ENCODE measurements at places on chromosomes 13 and 19. TPM values are rescaled to one million over a fixed set of nuclear protein-coding genes. Genes with fewer than 3 reads are reported as not detected.

DNA sequence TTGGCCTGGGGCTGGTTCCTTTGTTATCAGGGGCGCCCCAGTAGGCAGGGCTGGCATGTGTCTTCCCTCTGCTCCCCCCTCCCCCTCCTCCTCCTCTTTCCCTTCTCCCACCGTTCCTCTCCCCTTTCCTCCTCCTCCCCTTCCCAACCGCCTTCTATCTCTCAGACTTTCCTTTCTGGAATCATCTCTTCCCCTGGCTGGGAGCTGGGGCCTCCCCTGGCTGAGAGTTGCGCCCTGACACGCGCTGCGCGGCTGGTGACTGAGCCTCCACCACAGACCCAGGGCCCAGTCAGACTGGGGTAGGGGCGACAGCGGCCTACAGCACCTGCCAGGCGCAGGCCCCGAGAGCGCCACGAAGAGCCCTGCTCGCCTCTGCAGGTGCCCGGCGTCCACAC is 2.8 kb downstream of the PNMA8B start:
- DNase-seq: peak; percentile 70

DNA sequence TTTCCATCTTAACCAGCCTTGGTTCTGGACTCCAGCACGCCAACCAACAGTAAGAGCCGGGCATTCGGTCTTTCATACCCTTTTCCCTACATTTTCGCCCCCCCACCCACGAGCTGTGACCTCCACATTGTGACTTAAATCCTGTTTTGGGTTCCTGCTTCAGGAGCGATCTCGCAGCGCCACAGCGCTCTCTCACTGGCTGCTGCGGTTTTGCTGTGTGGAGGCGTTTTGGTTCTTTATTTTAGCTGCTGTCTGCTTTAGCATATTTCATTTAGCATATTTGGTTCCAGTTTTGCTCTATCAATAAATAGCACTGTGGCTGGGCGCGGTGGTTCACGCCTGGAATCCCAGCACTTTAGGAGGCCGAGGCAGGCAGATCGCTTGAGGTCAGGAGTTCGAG is 19.5 kb upstream of the SLC39A3 start:
- no peak for DNase-seq

DNA sequence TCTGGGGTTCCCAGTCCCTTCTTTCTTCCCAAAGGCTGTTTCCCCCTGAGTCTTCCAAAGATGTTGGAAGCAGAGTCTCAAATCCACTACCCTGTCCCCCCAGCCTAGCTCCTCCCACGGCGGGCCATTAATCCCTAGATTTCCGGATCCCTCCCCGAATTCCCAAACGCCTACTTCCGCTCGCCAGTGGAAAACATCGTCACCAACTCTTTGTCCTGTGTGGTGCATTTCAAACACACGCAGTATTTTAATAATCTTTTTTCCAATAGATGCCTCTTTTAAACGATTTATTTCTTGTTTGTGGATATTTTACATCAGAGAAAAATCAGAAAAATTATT is 610 bp downstream of the ZNF791 start:
- peak; percentile 95 for DNase-seq

GRCh38 chr13:110067355-110068175 is 239.4 kb downstream of the COL4A1 start:
- DNase-seq: no peak

GRCh38 chr19:9151367-9151766 is 11.2 kb downstream of the ZNF317 start:
- no peak for DNase-seq

DNA sequence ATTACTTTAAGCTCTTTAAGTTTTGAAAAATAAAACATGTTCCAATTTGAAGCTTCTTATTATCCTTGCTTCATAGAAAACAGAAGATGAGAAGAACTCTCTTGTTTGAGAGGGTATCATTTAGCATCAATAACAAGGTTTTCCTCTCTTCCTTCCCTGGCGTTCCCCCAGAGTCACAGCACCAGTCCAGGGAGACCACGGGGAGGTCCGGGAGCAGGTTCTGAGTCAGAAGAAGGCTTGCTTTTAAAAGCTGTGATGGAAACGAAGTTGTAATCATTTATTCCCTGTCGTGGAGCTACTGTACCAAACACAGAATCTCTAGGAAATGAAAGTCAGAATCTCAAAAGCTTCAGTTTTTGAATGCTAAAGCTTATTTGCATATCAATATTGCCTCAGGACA is 174.0 kb upstream of the LSM14A start:
- DNase-seq: no peak

GRCh38 chr19:290372-291005 is 714 bp downstream of the PLPP2 start:
- no peak for DNase-seq

GRCh38 chr13:100440751-100441425 is 147.7 kb downstream of the GGACT start:
- peak; percentile 17 for DNase-seq

DNA sequence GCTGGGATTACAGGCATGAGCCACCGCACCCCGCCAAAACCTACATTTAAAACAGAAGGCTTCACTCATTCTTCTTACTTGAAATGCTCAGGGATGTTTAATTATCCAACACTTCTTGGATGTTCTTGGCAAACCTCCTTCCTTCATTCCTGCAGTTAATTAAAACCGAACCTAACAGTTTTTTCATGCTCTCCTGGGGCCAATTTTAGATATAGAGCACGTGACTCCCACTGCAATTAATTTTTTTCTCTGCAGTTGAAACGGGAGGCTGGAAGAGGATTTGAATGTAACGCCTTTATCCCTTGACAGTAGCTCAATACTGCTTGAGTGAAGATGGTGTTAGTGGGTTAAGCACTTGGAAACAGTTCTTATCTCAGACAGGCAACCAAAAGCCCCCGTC is 4.6 kb upstream of the ACTL9 start:
- DNase-seq: no peak

GRCh38 chr13:39016087-39016486 is 21.8 kb downstream of the PROSER1 start:
- DNase-seq: no peak

Gene SLC44A2
- polyA plus RNA-seq: 152 TPM

- no peak for DNase-seq
These were observed 122.1 kb downstream of the COG6 start for GRCh38 chr13:39777527-39778061.

GRCh38 chr13:25143706-25144105 is 28.4 kb downstream of the AMER2 start:
- DNase-seq: no peak

Gene ZNF416
- 4.1 TPM for polyA plus RNA-seq

- DNase-seq: no peak
These were observed 222.4 kb downstream of the UQCRFS1 start for GRCh38 chr19:28990522-28990921.

DNA sequence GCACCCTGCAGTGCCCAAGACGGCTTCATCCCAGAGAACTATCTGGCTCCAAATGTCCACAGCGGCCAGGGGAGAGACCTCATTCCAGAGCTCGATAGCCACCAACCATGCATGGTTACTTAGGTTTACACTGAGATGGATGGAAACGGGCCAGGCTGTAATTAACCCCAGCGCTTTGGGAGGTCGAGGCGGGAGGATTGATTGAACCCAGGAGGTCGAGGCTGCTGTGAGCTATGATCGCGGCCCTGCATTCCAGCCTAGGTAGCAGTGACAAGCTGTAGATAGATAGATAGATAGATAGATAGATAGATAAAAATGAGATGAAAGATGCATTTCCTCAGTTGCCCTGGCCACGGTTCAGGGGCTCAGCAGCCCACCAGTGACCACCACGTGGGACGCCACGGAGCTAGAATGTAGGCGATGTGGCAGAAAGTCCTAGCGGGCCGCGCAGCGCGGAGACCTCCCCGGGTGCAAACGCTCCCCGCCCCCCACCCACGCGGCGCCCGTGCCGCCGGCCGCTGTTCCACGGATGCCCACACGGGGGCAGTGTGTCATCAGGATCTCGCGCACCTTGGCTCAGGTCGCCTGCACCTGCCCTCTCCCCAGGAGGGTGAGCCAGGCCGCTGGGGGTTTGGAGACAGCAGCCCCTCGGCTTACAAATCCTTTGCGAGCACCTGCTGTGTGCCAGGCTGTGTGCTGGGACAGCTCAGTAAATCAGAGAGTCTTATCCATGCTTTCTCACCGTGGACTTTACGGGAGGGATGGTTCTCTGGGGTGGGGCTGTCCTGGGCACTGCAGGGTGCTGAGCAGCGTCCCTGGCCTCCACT is 13.5 kb upstream of the TLE5 start:
- DNase-seq: no peak

GRCh38 chr19:926323-926588 is 421 bp downstream of the ARID3A start:
- DNase-seq: no peak

DNA sequence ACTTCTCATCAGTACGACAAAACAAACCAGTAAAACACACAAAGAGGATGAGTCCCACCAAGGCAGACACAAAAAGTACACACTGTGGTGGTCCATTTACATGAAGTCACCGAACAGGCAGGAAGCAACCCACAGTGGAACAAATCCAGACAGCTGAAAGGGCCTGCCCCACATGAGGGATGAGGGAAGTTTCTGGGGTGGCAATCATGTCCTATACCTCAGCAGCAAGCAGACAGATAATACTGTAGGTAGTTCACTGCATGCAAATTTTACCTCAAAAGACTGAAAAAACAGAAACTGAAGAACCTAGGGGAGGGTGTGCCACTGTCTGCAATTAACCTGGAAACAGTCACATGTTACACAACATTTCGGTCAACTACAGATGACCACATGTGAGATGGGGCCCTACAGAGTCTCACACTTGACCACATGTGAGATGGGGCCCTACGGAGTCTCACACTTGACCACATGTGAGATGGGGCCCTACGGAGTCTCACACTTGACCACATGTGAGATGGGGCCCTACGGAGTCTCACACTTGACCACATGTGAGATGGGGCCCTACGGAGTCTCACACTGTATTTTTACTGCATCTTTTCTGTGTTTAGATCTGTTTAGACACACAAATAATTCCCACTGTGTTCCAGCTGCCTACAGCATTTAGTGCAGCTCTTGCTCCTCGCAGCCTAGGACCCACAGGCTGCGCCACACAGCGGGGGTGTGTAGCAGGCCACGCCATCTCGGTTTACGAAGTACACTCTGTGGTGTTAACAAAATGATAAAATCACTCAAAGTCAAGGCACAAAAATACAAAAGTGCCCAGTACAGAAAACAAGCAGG is 22.2 kb downstream of the PCID2 start:
- no peak for DNase-seq

Gene FBN3
- 7.5 TPM for polyA plus RNA-seq

Gene KLK4
- not detected for polyA plus RNA-seq

Gene CD320
- 22.1 TPM for polyA plus RNA-seq

DNA sequence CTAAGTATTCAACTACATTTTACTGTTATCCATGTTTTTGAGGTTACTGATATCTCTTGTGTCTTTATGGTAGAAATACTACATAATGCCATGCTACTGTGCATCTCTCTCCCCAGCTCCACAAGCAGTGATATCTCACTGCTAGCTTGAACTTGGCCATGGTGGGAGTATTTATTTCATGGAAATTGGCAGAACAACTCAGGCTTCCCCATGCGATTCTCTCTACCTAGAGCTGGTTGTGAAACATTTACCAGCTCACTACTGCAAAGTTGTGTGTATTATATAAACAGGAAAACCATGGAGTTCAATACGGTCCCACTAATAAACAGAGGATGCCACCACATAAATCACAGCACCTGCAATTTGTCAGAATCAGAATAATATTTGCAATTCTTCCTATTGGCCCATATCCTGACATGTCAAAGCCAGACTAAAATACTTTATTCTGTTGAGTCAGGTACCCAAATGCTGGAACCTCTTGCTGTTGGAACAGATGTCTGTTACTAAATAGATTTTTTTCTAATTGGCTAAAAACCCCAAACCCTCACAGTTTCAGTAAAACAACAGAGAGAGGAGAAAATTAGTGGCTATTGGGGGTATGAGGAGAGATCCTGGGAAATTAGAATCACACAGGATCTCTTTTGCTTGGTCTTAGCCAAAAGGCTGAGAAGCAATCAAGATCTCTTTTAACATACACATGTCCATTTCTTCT is 91.4 kb upstream of the SLC10A2 start:
- no peak for DNase-seq

DNA sequence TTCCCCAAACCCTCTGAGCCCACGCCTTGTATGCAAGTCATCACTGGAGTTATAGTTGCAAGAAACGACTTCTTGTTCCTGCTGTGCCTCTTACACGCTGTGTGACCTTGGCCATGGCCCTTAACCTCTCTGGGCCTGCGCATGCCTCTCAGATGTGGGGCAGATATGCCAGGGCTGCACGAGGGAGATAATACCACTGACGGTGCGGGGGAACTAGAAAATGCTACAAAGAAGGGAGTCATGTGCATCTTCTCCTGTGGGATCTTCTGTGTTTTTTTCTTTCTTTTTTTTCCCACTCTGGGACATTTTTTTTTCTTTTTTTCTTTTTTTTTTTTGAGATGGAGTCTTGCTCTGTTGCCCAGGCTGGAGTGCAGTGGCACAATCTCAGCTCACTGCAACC is 4.3 kb upstream of the SAMD1 start:
- no peak for DNase-seq

DNA sequence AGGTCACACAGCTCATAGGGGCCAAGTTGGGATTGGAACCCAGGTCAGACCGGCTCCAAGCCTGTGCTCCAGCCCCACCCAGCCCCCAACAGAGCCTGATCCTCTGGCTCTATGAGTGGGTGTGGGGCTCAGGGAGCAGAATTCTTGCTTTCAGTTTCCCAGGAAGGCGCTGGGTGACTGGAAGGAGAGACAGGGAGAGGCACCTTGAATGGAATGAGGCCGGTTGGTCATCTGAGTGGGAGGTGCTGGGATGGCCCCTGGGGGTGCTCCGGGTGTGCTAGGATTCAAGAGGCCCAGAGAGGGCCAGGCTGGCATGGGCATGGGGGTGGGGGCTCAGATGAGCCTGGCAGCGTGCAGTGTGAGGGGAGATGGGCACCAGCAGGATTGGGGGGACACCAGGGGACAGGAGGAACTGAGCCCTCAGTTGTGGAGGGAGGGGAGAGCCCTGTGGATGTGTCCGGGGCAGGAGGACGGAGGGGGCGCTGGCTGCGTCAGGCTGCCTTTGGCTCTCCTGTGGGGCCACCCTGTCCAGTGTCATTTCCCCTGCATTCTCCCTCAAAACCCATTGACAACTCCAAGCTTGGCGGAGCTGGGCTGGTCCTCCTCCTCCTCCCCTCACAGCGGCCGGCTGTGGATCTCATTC is 31.2 kb upstream of the ANKRD10 start:
- no peak for DNase-seq

DNA sequence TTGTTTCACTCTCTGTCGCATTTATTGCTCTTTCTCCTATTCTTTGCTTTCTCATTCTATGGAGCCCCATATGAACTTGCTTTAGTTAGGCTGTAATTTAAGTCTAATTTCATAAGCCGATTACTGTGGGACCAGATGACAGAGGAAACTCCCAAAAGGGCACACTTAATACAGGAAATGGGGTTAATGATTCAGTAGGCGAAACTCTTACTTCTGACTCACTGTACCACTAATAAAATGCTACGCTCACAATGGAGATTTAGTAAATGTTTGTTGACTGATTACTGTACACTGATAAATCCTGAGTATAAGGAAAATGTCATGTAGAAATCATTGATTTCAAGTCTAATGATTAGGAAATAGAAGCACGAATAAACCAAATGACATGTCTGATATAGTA is 276.4 kb downstream of the KLF5 start:
- no peak for DNase-seq

GRCh38 chr19:35781650-35782049 is 6.3 kb downstream of the ARHGAP33 start:
- no peak for DNase-seq

Gene ZNF560
- polyA plus RNA-seq: 0.37 TPM

Gene ZNF227
- polyA plus RNA-seq: 11.1 TPM

Gene ZGLP1
- 5.3 TPM for polyA plus RNA-seq

Data from muscle of leg (tissue), 16 donors.